ENCODE measurements at places on chromosomes 7 and 10.

GRCh38 chr7:55335151-55335550, 30.0 kb upstream of the LANCL2 start:
- DNase-seq, result no peak

DNA sequence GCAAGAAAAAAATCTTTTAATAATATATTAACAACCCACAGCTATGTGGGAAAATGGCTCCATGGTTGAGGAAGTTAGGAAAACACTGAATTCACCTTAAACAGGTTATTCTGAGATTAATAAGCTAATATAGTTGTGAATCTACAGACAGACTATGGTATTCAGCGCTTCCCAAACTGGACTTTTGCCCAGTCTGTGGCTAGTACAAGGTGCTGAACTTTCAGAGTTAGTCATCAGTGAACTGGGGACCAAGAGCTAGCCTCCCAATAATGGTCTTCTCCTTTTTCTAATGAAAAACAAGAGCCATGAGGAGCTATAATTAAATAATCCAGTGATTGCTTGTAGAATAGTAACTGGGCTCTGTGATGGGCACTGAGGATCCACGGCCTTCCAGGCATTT, 65.3 kb downstream of the FRMPD2 start:
- no peak for DNase-seq

GRCh38 chr10:77862595-77862994, 64.0 kb downstream of the DLG5 start:
- no peak for DNase-seq

DNA sequence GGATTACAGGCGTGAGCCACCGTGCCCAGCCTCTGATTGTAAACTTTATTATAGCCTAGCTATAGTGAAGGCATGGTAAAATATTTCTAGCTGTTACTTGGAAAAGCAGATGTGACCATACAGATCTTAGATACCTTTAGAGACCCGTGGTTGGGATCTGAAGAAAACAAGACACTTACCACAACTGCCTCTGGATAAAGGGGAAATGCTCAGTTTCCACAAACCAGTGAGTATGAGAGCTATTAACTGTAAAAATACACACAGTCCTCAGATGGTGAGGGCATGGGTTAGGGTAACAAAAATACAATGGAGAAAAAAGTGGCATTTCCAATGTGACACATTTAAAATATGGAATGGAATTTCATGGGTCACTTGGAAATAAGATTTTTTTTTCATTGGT, 63.0 kb downstream of the ZNF438 start:
- no peak for DNase-seq

DNA sequence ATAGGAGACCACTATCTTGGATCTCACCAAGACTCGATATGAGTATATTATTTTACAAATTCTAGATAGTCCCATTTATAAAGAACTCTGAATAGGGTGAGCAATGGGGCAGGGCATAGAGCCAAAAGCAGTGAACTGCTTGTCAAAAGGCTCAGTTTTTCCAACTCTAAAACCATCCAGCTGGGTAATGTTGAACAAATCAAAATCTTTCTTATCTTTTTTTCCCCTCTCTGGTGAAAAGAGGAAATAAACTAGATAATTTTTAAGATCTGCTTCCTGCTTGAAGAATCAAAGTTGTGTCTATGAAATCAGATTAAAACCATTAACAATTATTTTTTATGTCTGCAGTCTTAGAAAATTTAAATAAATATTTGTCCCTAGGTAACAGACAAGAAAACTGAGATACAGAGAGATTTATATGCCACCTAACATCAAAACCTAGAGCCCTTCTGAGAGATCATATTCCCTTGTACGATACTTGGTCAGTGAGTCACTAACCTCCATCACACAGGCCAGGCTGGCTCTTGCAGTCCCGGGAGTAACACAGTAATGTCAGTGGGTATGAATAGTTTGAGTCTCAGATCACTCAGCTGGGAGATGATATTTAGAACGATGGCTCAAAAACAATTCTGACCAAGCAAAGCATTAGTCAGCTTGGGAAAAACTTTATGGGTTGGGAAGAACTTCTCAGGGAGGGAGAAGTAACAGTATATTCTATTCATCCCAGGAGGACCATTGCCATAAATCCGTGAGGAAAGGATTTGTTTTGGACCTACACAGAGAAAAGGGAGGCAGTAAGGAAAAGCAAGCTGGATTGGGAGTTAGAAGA, 178.8 kb downstream of the REEP3 start:
- DNase-seq, result peak; percentile 87

DNA sequence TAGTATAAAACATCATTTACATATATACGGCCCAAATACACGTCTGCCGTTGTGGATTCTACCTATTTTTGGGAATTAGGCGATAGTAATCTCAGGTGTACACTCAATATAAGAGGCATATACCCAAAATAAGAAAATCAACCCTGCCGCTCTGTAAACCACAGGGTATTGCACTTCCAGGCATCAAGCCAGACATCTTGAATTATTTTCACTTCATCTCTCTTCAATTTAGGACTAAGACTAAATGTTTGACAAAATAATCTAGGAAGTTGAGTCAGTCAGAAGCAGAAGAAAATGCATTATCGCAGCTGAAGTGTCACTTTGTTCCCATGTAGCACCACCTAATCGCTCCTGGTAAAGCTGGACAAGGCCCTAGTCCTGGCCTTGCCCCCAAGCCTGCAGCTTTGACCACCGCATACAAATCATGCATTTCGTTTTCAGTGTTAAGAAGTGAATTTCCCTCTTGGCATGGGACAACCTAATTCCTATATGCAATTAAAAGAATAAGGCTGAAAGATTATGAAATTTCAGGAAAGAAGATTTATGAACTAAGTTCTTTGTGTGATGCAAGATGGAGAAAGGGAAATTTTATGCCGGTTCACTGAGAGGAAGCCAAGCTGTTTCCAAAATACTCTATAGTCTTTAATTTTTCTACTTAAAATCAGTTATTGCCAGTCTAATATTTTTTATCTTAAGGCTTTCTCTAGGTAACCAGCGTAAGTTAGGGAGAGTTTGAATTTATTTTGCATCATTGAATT, 26.0 kb downstream of the CABCOCO1 start:
- DNase-seq, result no peak

DNA sequence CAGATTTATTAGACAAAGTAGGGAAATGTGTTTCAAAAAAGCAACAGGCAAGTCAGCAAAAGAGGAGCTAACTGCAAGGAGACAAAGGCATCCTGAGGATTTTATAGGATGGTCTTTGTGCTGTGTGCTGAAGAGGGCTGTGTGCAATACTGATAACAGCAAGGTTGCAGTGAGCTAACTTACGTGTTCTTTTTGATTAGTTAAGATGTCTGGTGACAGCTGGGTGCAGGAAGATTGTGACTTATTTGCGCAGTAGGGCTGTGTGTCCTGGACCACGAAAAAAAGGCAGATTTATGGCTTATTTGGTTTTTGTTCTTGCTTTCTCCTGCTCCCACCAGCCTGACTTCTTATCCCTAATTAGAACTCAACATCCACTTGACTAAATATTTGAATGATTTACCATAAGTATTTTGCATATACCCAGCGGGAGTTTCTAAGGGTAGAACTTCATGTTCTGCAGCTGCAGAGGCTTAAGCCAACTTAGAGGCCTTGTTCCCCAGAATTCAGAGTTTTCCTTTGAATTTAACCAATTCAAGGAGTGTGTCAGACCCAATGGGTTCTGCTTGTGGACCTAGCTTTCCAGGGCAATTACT, 119.0 kb downstream of the ANKRD26 start:
- no peak for DNase-seq

GRCh38 chr10:49292565-49293207, 6.3 kb upstream of the C10orf71 start:
- no peak for DNase-seq

DNA sequence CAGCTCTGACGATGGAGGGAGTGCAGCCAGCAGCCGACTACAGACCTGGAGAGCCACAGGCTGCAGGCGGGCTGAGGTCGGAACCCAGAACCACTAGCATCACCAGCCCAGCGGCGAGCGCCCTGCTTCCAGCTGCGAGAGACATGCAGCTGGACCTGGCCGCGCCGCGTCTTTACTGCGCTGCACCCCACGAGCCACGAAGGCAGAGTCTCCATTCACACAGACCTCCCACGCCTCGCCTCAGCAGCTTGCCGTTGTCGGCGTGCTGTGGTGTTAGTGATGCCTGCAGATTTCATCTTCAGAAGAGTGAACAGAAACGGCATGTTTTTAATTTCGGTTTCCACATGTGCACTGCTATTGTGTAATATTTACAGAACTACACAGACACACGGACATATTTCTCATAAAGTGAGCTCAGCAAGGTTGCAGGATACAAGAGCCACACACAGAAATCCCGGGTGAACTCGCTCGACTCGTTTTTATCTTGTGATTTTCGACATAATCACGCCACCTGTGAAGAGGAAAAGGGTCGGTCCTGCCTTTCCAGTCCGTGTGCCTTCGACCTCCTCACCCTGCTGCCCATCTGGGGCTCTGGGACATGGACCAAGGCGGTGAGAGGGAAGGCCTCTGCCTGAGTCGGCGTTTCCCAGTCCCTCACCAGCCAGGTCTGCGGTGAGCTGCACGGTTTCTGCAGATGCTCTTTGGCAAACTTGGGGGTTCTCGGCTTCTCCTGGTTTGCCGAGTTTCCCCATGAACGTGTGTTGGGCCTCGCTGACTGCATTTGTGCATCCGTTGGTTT, 252.2 kb downstream of the ELFN1 start:
- peak; percentile 52 for DNase-seq

DNA sequence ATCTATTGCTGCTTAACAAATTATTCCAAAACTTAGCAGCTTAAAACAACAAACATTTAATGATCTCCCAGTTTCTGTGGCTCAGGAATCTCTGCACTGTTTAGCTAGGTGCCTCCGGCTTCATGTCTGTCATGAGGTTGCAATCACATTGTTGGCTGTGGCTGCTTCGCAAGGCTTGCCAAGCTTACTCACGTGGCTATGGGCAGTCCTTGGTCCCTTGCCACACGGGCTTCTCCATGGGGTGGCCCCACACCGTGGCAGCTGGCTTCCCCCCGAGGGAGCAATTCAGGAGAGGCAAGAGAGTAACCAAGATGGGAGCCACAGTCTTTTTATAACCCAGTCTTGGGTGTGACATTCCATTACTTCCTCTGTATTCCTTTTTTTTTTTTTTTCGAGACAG, 67.4 kb downstream of the NEURL1 start:
- no peak for DNase-seq

- DNase-seq, result no peak
Measured at GRCh38 chr7:97116308-97116707, 1.2 kb upstream of the SDHAF3 start.

DNA sequence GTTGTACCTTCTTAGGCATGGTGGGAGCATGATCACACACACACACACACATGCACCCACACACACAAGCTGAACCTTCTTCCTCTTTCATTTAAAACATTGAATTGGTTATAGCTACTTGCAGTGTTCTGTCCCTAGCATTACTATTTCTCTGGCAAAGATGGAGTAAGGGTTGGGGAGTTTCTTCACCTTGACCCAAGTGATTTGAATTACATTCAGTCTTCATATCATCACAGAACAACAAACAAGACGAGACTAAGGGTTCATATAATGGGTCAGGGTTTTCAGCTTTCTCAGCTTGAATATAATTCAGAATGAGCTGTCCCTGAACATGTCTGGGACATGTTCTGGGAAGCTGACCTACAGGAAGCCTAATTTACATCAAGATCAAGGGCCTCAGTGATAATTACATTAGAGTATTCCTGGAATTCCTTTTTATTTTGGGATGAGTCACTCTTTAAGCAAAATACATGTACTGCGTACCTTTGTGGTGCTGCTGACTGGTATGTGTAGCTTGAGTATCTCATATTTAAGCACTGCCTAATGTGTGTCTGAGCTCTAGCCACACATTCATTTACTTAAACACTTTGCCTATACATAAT, 213.5 kb upstream of the TMEM229A start:
- DNase-seq, result no peak

- no peak for DNase-seq
Measured at GRCh38 chr7:68458010-68458908, 1140.0 kb upstream of the AUTS2 start.

- DNase-seq, result no peak
Measured at GRCh38 chr7:84088802-84089201, 105.8 kb downstream of the SEMA3A start.

DNA sequence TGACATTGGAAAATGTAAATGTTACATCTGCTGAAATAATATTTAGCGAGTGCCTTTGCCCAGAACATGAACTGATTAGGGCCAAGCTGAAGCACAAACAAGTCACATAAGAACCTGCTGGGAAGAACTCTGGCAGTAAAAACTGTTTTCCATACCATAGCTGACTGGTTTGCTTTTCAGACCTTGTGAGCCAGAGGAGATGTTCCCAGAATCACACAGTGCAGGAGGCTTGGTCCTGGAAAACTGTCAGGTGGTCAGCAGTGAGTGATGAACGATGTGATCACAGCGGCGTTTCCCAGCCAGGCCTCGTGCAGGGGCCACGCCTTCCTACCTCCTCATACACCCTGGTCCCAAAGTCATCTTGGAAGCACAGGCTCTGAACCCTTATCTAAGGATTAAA, 164.2 kb upstream of the EEPD1 start:
- DNase-seq, result no peak

GRCh38 chr10:124065382-124066125, 27.8 kb downstream of the CHST15 start:
- DNase-seq, result no peak

DNA sequence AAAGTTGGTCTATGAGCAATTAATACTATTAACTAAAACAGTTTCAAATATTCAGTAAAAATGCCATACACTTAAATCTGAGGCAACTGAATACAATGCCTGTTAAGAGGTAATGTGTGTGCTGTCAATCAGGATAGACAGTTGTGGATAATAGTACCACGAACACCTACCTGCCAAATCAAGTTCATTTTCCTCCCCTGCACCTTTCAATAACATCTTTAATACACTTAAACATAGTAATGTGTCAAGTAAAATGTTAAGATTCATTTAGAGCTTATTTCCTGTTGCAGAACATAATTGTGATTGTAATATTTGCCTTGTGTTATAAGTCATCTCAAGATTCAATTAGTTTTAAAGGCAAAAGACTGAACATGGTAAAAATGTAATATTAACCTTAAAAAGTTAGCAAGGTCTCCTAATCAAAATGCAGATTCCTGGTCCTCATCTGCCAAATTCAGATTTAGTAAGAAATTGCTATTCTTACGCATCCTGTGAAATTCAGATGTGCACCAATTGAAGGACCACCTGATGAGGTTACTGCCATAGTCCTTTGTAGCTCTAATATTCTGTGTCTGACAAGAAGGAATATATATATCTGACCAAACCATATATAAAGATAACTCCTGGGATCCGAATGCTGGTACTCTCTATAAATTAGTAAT, 37.1 kb downstream of the COL1A2 start:
- no peak for DNase-seq

Measured in AG09319 (cell line).